ENCODE measurements at places on chromosomes 3 and 15. TPM values are rescaled to one million over a fixed set of nuclear protein-coding genes. Genes with fewer than 3 reads are reported as not detected.

DNA sequence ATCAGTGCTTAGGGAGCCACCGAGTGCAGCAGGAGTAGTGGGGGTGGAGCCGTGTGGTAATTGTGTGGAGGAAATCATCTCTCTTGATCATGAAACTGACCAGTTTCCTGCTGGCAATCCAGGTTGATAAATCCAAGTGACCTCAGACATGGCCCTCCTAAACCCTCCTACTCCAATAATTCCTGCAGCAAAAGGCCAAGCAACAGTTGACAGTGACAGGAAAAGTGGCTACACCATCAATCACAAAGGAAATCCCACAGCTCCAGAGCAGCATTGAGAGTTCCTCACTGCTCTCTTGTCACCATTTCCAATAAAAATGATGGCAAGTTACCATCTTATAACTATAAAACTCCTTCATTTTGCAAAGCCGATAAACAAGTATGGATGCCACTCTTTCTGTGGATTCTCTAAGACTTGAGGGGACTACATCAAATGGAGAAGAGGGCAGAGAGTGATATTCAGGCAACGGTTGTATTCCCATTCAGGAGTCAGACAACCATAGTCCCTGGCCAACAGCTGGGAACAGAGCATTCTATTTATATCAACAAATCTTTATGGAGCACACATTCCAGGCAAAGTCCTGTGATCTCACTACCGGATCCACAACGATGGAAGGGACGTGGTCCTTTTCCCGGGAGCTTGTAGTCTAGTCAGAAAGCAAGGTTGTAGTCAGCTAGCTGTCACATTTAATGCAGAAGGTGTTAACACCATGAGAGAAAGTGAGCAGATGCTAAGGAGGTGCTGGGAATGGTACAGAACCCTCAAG is 312.5 kb upstream of the CTNNB1 start:
- H3K4me1 ChIP-seq, result no peaks in the 10 kb centered on the region
- no peak for DNase-seq
- H3K4me3 ChIP-seq, result no peak overlapping the region
- H3K36me3 ChIP-seq, result no peaks in the 10 kb centered on the region
- H3K27ac ChIP-seq, result no peak overlapping the region

GRCh38 chr3:149770246-149770645 is 18.0 kb upstream of the COMMD2 start:
- no peaks in the 10 kb centered on the region for H3K36me3 ChIP-seq
- no peaks in the 10 kb centered on the region for H3K27me3 ChIP-seq
- no peak for DNase-seq
- no peak overlapping the region for H3K4me3 ChIP-seq
- H3K27ac ChIP-seq, result no peak overlapping the region

DNA sequence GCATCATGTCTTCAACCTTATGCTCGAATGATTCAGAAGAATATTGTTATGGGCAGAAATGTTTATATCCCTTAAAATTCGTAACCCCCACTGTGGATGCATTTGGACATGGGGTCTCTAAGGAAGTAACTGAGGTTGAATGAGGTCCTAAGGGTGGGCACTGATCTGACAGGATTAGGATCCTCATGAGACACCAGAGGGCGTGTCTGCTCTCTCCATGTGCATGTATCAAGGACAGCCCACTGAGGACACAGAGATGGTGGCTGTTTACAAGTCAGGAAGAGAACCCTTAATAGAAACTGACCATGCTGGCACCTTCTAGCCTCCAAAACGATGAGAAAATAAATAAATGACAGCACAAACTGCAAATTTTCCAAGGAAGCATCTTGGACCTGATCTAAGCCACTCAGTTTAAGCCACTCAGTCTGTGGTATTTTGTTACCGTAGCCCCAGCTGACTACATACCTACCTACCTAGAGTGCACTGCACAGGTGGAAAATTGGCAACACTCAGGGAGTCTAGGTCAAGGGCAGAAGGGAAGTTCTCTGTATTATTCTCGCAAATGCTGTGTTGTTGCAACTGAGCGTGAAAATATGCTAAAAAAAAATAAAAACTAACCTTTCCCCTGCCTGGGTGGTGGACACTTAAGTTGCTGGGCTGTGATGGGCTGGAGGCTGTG is 126.6 kb downstream of the TJP1 start:
- DNase-seq, result no peak
- H3K4me3 ChIP-seq, result no peak overlapping the region
- H3K27me3 ChIP-seq, result no peaks in the 10 kb centered on the region
- no peak overlapping the region for H3K27ac ChIP-seq
- H3K4me1 ChIP-seq, result no peaks in the 10 kb centered on the region
- peaks cover 23% of the 10 kb centered on the region for H3K36me3 ChIP-seq

The MOBP gene
- 0.18 TPM for total RNA-seq

The PDIA5 gene
- total RNA-seq, result 29.3 TPM
